ENCODE measurements at places on chromosomes 2 and 18.

DNA sequence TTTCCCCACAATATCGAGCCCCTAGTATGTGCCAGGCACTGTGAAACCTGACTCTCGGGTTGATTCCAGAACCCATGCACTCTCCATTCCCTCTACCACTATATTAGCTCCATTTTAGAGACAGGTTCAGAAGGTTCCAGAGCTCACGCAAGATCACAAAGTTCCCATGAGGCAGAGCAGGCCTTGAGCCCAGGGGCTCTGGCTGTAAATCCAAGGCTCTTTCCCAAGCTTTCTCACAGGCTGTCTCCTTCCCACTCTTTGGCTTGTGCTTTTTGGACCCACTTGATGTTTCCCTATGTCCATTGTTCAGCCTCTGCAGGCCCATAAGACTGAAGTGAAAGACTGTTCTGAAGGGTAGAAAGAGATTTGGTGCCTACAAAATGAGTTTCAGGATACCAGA lies 15.7 kb downstream of the KIAA2012 start:
- DNase-seq: no peak

DNA sequence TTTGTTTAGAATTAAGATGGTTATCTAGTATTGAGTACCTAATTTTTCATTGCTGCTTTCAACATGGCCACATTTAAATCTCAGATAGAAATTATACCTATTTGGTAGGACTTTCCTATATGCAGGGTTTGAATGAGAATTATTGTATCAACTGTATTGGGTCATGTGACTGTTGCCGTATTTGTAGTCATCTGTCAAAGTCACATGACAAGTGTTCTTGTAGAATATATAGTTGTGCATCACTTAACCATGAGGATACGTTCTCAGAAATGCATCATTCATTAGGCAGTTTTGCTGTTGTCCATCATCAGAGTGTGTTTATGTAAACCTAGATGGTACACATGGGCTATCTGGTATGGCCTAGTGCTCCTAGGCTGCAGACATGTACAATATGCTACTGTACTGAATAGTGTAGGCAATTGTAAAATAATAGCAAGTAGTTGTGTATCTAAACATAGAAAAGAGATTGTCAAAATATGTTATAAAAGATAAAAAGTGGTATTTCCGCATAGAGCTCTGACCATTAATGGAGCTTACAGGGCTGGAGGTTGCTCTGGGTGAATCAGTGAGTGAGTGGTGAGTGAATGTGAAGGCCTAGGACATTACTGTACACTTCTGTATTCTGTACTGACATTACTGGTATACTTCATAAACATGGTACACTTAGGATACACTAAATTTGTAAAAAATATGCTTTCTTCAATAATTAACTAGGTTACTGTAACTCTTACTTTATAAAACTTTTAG lies 123.7 kb downstream of the MAP4K4 start:
- DNase-seq: no peak

DNA sequence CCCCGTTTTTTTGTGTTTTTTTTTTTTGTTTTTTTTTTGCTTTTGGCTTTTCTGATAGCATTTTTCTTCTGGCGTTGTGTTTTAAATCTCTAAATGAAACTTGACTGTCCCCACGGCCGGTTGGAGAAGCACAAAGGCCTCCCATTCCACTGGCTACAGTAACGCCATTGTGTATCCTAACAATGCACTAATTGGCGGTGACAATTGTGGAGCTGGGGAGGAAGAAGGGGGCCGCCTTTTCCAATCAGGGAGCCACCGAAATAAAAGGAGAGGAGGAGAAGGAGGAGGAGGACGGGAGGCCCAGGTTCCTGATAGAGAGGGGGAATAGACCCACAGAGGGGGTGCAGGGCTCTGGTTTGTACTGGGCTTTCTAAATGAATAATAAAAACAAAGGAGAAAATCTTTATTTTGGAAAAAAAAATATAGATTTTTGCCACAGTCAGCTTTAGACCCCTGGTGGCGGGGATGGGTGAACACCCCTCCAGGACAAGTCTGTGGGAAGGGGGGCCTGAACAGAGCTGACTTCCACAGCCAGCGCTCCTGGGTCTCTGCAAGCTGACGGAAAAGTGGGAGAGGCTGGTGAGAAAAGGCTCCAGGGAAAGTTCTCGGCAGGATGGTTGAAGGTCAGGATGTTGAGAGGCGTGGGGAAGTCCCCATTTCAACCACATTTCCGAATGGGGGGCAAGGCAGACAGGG lies 43.7 kb upstream of the FZD5 start:
- no peak for DNase-seq

DNA sequence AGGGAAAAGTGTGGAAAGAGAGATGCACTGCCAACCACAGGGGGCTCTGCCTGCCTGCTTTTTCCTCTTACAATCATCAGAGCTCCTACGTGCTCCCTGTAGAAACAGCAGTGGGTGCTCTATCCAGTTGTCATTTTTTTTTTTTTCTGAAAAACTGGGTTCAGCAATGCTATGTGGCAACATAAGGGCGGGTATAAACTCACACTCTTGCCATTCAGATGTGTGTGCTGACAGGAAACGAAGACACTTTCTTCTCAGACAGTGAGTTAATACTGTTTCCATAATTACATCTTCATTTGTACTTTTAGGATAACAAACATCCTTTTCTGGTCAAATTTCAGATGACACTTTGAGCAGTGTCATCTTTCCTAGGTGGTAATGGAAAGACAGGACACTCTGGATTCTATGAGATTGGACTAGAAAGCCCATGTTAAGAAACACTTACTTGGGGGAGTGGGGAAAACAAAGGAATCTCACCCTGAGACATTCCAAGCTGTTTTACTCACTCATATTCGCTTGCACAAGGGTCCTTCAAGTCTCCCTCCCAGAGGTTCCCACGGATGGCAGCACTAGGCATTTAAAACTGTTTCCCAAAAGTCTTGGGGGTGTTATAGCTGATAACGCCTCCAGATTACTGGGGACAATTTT lies 41.3 kb downstream of the CCDC93 start:
- no peak for DNase-seq

GRCh38 chr2:241788572-241788971 lies 11.9 kb downstream of the GAL3ST2 start:
- DNase-seq: no peak

GRCh38 chr2:149443150-149443549 lies 112.8 kb downstream of the LYPD6 start:
- no peak for DNase-seq

GRCh38 chr18:4353853-4354418 lies 101.2 kb downstream of the DLGAP1 start:
- DNase-seq: no peak

All from CD4-positive, alpha-beta T cell treated with Interleukin-6 at 100 ng/mL for 8 hours (primary cell).